HT1080 (cell line): ENCODE measurements at places on chromosomes 13 and 19.
A peak's percentile ranks its signal among the peaks of the same experiment; 100 is the strongest.

DNA sequence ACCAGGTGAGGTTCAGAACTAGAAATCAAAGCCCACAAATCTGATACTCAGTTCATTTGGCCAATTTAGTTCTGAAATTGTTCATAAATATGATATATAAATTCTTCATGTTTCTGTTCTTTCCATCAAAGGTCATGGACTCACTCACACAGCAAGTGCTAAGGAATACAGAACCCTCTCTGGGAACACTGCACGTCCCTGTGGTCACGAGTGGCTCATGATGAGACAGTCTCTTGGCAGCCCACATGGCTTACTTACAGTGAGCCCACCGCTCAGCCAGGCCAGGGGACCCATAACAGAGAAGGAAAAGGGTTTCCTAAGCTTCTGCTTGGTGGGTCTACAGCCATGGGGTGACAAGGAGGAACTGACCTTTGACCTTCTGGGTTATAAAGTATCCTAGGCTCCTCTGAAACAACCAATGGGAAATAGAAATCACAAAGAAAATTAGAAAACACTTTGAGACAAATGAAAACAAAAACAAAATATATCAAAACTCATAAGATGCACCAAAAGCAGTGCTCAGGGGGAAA lies 67.4 kb downstream of the CDADC1 start:
- DNase-seq: peak; percentile 17

DNA sequence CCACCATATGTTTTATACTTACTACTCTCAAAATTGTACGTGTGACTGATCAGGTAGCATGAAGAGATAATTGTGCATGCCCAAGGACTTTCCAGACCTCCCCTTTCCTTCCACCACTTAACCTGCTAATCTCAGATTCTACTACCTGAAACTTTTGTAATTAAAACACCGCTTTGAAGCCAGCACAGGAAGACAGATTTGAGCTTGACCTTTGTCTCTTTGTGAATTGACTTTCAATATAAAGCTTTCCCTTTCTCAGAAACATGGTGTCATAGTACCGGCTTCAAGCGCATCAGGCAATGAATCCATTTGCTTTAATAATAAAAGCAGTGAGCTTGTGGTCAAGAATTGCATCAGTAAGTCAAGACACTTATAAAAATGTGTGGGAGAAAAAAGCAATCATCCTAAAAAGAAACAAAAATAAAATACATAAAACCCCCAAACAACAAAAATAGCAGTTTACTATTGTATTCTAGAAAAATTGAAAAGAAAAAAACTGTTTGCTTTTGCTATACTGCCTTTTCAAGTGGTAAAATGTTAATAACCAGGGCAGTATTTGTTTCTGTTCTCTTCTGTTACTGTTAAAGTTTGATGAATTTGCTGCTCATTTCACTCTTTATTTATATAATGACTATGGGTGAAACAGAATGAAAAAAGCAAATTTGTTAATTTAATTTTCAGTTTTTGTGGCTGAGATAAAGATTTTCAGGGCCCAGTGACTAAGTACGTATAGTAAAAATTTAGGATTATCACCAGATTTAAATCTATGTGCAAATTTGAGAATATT lies 2075.3 kb downstream of the PCDH9 start:
- no peak for DNase-seq

DNA sequence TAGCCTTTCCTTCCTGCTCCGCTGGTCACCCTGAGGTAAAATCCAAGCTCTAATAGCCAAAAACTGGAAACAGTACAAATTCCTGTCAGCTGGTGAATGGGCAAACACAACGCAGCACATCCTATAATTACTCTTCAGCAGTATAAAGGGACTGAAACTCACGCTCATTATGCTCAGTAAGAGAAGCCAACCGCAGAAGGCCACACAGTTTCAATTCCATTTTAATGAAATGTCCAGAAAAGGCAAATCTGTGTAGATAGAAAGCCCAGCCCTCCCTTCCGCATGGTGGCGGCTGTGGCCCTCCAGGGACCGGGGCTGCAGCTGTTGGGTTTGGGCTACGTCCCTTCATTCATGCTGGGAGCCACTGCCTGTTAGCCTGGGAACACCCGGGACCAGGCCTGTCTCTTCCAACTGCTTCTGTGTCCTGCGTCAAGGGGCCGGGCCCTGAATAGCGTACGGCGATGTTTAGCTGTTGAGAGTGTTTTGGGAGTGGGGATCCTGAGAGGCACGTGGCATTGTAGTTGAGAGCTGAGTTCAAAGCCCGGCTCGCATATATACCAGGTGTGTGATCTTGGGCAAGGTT lies 23.5 kb downstream of the NKPD1 start:
- DNase-seq: no peak

DNA sequence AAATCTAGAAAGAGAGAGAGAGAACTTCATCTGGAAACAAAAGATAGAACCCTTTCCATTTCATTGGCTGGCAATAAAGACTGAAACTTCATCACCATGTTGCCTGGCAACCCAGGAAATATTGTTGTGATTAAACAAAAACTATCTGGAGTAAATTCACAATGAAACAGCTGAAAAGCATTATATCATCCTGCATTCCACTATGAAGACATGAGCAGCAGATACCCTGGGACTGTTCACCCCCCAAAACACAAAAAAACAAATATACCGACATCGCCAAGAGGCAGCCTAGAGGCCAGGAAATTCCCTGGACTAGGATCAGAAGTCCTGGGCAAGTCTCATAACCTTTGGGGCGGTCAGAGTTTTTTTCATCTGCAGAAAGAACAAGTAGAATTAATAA lies 158.3 kb downstream of the FOXO1 start:
- DNase-seq: no peak

- no peak for DNase-seq
Measured at GRCh38 chr19:16506961-16507360, 10.8 kb downstream of the C19orf44 start.

DNA sequence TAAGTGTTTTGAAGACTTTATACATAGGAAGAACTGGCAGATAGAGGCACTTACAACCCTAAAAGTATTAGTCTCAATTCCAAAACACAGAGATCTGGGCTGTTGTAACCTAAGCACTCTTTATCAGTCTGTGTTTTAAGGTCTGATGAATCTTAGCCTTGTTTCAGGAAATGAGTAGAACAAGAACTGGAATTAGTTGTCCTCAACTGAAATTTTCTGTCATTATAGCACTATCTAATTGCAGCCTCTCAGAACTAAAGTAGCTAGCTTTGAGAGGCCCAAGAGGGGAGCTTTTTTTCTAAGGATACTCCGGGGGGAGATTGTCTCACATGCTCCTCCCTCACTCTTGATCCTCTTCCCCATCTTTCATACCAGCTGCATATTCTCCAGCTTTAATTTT lies 13.1 kb downstream of the HNRNPM start:
- no peak for DNase-seq

GRCh38 chr19:2089001-2089711 lies 7.0 kb downstream of the MOB3A start:
- DNase-seq: peak; percentile 70

GRCh38 chr19:46621191-46622117 lies 3.4 kb downstream of the PTGIR start:
- DNase-seq: no peak

DNA sequence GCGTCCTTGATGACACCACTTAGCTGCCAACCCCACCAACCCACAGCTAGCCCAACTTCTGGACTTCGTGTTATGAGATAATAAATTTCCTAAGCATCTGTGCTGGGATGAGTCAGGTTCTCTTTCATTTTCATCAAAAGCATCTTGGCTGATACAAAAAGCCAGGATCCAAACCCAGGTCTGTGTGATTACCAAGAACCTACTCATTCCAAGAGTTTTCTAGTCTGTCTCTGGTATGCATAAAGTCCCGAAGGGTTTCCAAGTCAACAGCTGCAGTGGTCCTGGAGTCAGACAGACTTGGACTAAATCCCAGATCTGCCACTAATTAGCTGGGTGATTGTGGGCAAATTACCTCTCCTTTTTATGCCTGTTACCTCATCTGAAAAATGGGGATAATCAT lies 55.5 kb upstream of the SERP2 start:
- DNase-seq: peak; percentile 23

GRCh38 chr19:43548706-43549105 lies 15.7 kb downstream of the ZNF575 start:
- DNase-seq: no peak

DNA sequence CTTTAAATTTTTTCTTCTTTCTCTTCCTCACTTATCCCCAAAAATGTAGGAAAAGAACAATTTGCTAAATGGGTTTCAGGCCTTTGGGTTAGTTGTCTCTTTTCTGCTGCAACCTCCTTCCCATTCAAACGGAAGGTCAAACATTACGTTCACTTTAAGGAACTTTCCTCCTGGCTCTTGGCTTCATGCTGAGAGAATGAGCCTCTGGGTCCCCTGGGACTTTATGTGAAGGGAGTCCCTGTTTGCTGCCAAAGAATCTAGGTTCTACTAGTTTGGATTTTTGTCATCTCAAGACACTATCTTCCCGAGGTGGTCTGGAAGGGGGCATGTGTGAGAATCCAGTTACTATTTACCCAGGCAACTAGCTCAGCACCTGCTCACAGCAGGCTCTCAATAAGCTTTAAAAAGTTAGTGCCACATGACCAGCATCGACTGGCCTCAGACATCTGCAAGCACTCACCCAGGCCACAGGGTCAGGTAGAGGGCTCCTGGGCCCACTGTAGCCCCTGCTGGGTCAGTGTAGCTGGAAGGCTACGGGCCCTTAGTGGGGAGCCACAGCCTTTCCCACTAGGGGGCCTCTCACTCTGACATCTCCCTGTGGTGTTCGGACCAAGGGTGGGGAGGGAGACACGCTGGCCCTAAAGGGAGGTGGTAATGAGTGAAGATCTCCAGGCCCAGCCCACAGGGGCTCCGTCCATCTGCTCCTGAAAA lies 40.5 kb downstream of the FAM124A start:
- DNase-seq: no peak

DNA sequence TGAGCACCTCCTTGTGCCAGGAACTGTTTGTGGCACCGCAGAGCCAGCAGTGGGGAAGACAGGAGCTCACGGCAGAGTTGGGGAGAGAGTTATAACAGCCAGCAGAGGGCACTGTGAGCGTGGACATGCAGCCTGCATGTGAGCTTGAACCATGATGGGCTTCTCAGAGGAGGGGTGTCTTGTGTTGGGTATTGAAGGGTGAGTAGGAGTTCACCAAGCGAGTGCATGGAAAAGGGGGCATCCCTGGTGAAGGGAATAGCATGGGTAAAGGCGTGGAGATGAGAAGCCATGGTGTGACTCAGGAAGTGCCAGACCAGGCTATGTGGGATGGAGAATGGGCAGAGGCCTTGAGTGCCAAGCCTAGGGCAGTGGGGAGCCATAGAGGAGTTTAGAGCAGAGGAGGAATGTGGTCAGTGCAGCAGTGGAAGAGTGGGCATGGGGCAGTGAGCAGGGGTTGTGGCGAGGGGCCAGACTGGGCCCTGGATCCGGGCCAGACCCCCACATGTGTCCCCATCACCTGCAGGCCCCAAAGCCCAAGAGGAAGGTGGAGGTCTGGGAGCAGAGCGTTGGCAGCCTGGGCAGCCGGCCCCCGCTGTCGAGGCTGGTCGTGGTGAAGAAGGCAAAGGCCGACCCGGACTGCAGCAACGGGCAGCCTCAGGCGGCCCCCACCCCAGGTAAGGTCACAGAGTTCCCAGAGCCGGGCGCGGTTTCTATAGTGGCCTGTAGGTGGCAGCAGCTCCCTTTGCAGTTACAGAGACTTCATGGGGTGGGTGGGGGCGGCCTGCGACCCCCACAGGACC lies 11.8 kb upstream of the SHD start:
- DNase-seq: peak; percentile 59

DNA sequence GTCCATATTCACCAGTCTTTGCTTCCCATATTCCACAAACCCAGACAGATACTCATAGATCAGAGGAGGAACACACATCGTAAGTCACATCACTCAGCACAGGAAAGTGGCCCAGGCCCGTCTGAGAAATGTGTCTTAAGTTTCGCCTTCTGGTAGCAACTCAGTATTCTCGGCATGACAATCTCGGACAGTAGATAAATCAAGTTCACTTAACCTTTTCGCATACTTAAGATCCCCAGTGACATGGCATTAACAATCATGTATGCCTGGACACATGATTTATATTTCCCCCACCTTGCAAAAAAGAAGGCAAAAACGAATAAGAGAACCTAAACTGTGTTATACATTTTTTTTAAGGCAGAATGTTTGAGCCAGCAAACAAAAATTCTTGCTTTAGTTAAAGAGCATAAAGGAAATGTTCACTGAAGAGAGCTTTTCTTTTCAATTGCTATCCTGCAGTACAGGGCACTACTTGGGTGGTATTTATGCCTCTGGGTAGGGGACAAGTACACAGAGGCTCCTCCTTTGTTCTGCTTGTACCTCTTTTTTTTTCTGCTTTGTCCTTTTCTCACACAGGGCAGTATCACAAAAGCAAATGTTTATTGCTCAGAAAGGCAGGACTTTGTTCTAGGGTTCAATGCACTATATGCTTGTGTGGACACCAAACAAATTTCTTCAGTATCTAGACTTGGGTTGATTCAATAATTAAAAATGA lies 360.6 kb downstream of the TDRD3 start:
- DNase-seq: no peak

- DNase-seq: no peak
Measured at GRCh38 chr19:21519488-21519887, 14.1 kb downstream of the ZNF429 start.

GRCh38 chr19:31352296-31352781 lies 3.1 kb upstream of the TSHZ3 start:
- no peak for DNase-seq

GRCh38 chr13:21672287-21672680 lies 1.4 kb downstream of the FGF9 start:
- DNase-seq: no peak

DNA sequence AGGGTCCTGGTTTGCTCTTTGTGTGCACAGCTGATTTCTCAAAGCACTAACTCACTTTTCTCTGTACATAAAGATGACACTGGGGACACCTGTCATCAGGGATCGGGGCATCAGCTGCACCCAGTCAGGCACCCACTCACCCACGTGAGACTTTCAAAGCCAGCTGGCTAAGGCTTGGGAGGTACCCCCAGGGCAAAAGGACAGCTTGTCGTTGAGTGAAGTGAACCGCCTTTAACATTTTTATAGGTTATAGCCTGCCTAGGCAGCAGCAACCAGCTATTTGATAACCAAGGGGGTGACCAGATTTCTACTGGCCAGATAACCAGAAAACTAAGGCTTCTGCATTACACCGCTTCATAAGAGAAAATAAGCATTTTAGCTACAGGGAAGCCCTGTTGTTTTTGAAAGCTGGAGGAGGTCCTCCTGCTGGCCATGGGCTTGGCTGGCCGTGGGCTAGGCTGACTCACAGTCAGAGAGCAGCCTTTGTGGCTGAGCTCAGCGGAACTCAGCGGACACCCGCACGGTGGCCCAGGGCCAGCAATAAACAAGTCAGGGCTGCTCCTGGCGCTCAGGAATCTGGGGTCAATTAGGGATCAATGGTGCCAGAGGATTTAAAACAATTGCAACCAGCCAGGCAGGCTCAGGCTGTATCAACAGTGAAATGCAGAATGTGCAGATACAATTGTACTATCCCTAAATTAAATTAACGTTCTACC lies 57.1 kb downstream of the ALOX5AP start:
- peak; percentile 92 for DNase-seq

GRCh38 chr13:26914624-26915023 lies 154.0 kb upstream of the GPR12 start:
- DNase-seq: peak; percentile 72
